Amniotic stem cell (primary cell): ENCODE measurements at places on chromosomes 5 and 9.

- DNase-seq, result no peak
Measured at GRCh38 chr9:135009794-135010585, 77.5 kb upstream of the OLFM1 start.

- peak; percentile 5 for DNase-seq
Measured at GRCh38 chr9:24245988-24246387, 299.7 kb downstream of the IZUMO3 start.

GRCh38 chr9:84669288-84670137 lies at the start of gene NTRK2:
Gene NTRK2 (plus strand): TSS chr9:84669729. CDS start chr9:84670749, 1,020 bp downstream.
- DNase-seq, result no peak

GRCh38 chr5:31197183-31197582 lies 3.7 kb downstream of the CDH6 start:
- peak; percentile 59 for DNase-seq

- no peak for DNase-seq
Measured at GRCh38 chr5:39214912-39215709, 4.3 kb downstream of the FYB1 start.

- no peak for DNase-seq
Measured at GRCh38 chr9:20569525-20569924, 52.8 kb downstream of the MLLT3 start.

DNA sequence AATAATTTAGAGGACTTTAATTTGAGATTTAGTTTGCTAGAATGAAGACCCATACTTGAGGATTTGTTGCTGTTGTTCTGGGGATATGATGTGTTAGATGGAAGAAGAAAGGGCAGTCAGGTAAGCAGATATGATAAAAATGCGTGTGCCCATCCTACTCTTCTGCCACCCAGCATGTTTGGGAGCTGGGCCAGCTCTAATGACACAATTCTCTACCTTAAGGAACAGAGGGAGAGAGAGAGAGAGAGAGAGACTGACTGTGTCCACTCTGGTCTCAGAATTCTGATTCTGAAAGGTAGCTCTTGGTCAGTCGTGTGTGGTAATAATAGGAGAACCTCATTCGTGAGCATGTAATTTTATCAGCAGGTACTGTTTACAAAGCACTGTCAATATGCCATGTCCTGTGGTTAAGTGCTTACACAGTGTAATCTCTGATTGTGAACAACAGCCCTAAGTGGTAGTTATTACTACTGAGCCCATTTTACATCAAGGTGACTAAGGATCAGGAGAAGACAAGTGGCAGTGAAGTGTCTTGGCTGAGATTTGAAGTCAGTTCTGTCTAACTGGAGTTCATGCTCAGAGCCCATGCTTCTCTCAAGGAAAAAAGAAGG lies 307.4 kb upstream of the SEMA6A start:
- DNase-seq, result no peak

- no peak for DNase-seq
Measured at GRCh38 chr9:12778389-12778788, 3.6 kb downstream of the LURAP1L start.

DNA sequence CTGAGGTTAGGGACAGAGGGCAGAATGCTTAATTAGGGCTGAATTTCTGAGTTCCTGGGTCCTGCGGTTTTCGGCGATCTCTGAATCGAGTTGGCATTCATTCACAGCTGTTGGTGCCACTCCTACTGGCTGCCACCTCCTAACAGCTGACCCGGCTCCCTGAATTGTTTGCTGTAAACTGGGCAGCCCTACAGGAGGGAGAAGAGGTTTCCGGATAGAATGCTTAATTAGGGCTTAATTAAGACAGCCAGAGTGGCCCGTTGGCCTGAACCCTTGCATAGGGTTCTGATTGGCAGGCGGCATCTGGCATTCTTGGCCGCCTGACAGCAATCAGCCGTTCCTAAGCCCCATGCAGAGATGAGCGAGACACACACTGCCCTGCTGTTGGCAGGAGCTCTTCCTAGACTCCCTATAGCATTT lies 25.7 kb downstream of the FRMPD1 start:
- no peak for DNase-seq

DNA sequence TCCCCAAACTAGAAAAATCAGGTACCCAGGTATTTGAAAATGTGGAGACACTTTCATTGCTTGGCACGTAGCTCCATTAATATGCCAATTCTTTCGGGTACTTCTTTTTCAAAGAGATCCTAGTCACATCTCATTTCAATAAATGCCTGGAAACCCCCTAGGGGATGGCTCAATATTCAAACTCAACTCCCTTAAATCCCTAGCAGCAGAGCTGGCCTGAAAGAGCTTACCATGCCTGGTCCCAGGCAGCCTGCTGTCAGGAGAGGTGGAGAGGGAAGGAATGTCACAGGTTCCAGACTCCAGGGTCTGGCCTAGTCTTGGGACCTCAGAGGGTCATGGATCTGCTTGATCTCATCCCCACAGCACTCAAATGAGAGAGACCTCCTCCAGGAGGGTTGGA lies 187.1 kb downstream of the SPOCK1 start:
- no peak for DNase-seq
